Fibroblast of skin of left quadriceps (primary cell): ENCODE measurements at places on chromosomes 2 and 18.
A peak's percentile ranks its signal among the peaks of the same experiment; 100 is the strongest.

GRCh38 chr18:43671431-43671830, 394.1 kb upstream of the SYT4 start:
- no peak for DNase-seq

- DNase-seq = no peak
Observed at GRCh38 chr2:121925466-121925865, 170.0 kb downstream of the TSN start.

- DNase-seq = no peak
Observed at GRCh38 chr2:56705713-56706112, 521.9 kb downstream of the CCDC85A start.

DNA sequence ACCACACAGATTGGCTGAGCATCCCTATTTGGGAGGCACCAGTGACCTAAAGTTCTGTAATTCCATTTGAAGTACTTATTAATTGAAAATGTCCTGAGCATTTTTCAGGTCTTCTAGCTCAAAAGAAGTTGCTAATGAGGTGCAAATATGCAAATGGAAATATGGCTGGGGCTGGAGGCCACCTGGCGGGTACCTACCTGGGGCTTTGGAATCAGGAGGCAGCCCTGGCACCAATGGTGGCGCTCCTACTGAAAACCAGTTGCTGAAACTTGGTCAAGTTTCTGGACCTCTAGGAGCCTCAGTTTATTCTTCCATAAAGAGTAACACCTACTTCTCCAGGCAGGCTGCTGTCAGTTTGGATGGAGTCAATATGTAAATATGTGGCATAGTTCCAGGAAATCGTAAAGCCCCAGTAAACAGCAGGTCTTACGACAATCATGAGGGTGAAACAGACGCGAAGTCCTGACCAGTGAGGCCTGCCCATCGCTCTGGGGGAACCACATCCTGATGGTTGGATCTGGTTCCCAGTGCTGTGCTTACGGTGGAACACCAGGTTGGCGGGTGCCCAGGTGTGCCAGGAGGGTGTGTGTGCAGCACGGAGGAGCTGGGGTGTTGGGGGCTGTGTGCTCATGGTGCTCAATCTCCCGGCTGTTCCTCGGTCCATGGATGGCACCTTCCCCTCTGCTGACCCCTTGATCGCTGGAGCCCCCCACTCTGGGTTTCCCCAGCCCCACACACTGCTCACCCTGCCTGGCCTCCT, 186.1 kb downstream of the TWIST2 start:
- DNase-seq = no peak

- no peak for DNase-seq
Observed at GRCh38 chr18:55501982-55502710, 85.8 kb downstream of the TCF4 start.

- no peak for DNase-seq
Observed at GRCh38 chr2:12009323-12009905, 263.0 kb downstream of the LPIN1 start.

- DNase-seq = no peak
Observed at GRCh38 chr2:46269544-46270273, 27.5 kb upstream of the EPAS1 start.

DNA sequence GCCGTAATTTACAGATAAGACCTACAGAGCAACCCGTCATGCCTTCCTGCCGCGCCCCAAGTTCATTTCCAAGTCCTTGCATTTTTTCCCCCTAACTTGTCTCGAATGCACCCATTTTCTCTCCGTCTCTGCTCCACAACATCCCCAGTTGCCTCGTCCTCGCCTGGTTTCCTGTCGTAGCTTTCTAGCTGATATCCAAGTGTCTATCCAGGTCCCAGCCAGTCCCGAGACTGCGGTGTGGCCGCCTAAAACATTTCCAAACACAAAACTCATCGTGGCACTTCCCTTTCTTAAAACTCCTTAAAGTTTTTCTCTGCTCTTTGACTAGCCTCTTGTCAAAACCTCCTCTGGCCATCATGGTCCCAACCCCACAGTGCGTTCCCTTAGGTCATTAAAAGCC, 1.2 kb upstream of the BARD1 start:
- no peak for DNase-seq

- no peak for DNase-seq
Observed at GRCh38 chr18:51639541-51639940, 442.1 kb upstream of the MEX3C start.

DNA sequence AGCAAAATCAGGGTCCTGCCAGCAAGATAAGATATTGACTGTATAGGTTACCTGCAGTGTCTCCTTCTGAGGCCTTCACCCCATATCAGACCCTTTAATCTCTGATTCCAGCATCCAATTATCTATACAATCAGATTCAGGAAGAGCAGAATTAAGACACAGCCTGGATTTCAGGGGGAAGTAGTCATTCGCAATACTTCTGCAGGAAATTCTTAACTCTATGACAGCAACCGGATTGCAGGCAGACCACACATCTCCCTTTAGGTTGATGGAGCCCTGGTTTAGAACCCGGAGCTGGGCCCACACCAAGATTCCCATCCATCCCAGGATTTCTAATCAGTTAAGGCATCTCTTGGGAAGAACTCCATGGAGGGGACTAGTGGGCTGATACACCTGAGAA, 9.5 kb downstream of the ARL4C start:
- no peak for DNase-seq

GRCh38 chr2:65605058-65605742, 172.8 kb upstream of the SPRED2 start:
- DNase-seq = no peak

DNA sequence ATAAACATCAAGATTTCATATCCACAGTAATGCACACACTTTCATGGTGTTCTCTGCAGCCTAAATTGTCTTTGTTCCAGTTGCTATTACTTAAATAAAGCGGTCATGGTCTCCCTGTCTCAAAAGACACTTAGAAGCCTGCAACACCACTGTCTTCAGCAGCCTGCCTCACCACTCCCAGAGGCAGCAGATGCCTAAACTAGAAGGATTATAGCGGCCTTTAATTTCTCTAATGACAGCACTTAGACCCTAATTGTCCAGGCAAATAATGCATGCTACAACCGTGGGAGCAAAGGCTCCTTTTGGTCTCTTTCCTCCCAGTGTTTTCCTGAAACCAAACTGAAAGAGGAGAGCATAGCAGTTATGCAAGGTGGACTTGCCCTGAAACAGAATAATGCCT, 248.8 kb upstream of the SLC39A10 start:
- no peak for DNase-seq

DNA sequence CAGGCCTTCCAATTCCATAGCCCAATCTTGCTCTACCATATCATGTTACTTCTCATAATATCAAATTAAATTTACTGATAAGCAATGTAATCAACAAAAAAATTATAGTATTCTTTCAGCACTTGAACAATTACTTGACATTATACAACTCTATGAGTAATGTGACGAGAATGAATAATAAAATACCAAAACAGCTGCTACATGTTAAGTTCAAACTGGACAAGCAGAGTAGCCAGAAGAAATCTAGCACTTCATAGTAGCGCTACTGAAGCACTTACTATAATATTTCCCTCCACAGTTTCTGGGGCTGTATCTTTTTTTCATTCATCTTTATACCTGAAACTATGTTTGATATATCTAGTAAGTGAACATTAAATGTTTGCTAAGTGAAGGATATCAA, 14.9 kb downstream of the PPP3R1 start:
- no peak for DNase-seq

GRCh38 chr2:142880279-142880678, 2.8 kb downstream of the KYNU start:
- DNase-seq = peak; percentile 42

GRCh38 chr2:71684226-71685072, 231.1 kb downstream of the DYSF start:
- DNase-seq = no peak

- DNase-seq = no peak
Observed at GRCh38 chr18:3456686-3457069, 6.7 kb downstream of the TGIF1 start.

DNA sequence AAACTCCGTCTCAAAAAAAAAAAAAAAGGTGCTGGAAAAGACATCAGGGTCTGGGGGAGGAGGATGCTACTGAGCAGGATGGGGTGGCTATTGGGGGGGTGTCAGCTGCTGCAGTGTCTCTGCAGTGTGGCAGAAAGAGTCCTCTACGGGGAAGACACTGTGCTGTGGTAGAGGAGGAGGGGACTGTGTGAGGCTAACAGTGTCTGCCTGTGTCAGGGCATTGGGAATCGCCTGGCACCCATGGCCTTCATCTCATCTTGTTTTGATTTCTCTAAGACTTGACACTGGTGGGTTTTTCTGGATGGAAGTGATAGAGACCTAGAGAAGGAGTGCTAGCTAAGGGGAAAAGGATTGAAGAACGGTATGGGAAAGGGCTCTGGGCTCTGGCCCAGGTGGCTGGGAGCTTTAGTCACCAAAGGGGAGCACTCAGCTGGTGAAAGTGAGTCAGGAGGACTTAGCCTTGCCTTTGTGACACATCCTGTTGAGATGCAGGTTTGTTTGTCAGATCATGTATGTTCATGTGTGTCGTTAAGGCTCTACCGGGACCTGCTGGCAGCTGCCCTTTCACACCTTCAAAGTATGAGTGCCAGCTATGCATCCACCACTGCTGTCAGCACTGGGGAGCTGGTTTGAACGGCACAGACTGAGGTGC, 58.0 kb downstream of the FARP2 start:
- DNase-seq = no peak

DNA sequence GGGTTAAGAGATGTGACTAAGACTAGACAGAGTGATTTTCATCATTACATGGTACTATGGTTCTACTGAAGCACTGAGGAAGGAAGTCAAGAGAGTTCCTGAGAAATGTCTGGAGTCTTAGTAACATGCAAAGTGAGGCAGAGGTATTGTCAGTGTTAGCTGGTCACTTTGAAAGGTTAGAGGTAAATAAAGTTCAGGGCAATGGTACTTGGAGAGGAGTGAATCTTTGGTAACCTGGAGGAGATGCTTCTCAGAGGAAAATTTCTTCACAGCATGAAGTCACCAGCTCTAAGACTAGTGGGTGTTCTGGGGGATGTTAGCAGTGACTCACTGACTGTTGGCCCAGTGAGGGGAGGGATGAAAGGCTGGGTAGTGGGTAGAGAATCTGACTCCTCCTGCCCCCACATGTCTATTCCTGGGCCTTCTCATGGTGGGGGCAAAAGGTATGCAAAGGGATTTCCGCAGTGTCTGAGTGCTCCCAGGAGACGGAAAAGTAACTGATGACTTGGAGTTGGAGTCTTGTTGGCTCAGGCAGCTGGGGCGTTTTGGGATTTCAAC, 23.3 kb upstream of the IL1RN start:
- no peak for DNase-seq

DNA sequence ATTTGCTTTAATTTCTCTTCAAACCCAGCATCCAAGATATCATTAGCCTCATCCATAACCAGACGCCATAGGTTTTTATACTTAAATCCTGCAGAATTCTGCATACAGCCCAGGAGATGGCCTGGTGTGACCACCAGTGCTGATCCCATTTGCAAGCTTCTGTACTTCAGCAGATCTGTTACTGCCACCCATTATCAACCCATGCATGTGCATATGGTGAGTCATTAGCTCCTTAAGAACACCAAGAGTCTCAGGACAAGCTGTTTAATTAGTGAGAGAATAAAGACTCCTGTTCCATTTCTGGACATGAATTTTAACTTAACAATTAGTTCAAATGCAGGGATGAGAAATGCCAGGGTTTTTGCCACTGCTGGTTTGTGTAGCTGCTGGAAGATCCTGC, 110.7 kb upstream of the TANK start:
- no peak for DNase-seq
